ENCODE measurements at places on chromosomes 7 and 10.

- no peak for DNase-seq
Observed at GRCh38 chr7:158533386-158534133, 54.1 kb downstream of the PTPRN2 start.

GRCh38 chr10:104488439-104488832, 134.8 kb downstream of the CFAP58 start:
- no peak for DNase-seq

- no peak for DNase-seq
Observed at GRCh38 chr10:3805201-3805790, 20.3 kb upstream of the KLF6 start.

- DNase-seq: no peak
Observed at GRCh38 chr10:34931216-34931615, 116.1 kb upstream of the PARD3 start.

GRCh38 chr10:35353805-35354204, 17.5 kb downstream of the CCNY start:
- DNase-seq: no peak

DNA sequence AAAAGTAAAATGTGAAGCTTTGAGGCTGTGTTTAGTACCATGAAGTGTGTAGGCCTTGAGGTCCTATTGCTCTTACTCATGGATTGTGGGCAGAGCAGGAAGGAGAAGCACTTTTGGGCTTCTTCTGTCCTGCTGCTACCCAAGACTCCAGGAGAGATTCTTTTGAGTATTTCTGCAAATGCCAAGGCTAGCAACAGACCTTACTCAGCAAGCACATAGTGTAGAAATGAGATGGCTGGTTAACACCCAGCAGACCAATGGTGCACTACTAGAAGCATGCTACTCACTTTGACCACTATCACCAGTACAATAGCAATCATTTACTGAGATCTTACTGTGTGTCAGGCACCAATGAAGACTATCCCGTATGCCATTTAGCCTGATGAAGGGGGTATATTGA, 3.2 kb downstream of the PLPP4 start:
- no peak for DNase-seq

DNA sequence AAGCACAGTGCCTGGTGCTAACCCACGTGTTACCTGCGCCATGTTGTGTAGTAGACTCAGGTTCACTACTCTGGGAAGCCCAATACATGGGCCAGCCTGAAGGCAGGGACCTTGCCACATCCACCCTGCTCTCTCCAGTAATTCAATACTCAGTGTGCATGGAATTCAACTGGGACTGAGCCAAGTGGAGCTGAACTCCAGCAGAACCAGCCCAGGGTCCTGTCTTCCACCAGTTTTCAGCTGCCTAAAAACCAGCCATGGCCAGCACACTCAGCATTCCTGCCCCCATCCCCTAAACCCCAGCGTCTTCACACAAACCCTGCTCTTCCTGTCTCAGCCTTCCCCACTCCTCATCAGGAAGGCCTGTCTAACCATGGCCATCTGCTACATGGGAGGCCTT, 15.4 kb downstream of the FGF8 start:
- no peak for DNase-seq

DNA sequence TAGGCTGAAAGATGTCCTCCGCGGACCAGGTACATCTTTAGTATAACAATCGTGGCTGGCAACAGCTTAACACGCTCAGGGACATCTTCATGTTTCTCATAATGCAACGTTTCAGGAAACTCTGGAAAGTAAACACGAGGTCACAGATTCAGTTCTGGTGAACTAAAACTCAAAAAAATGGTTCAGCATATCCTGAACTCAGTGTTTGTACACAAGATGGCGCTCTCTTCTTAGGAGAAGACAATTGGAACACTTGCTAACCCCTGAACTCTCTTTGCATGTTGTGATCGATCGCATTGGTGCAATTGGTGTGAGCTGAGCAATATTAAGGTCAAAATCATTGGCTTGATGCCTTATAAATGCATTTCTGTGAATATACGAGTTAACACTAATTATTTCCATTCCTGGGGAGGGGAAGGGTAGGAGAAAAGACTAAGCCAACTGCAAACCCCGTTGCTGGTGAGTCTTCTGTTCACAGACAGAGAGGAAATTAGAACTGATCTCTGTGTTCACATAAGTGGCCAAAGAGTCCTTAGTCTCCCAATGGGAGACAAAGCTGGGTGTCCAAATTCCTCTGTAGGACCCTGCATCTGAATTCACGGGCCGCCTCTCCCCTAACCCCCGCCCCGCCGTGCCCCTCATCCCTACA, 52.6 kb upstream of the FAM180A start:
- DNase-seq: no peak

- DNase-seq: peak; percentile 73
Observed at GRCh38 chr10:98045785-98046389, 15.5 kb upstream of the CRTAC1 start.

DNA sequence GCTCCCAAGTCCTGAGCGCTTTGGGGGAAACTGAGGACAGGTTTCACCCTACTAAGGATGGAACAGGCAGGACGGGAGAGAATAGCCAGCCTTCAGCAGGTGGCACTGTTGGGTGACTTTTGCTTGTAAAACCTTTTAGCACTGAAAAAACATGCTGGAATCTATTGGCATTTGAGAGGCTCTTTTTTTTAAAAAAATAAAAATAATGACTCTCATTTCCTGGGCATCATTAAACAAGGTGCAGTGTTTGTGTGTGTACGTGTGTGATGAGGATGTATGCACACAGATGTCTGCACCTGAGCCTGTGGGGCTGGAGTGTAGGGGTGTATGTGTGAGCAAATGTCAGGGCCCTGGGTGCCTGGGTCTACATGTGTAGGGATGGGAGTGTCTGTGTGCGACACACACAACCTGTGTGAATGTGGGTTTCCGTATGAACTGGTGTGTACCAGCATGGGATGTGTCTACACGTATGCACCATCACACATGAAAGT, 177.9 kb downstream of the RPS24 start:
- DNase-seq: peak; percentile 34

DNA sequence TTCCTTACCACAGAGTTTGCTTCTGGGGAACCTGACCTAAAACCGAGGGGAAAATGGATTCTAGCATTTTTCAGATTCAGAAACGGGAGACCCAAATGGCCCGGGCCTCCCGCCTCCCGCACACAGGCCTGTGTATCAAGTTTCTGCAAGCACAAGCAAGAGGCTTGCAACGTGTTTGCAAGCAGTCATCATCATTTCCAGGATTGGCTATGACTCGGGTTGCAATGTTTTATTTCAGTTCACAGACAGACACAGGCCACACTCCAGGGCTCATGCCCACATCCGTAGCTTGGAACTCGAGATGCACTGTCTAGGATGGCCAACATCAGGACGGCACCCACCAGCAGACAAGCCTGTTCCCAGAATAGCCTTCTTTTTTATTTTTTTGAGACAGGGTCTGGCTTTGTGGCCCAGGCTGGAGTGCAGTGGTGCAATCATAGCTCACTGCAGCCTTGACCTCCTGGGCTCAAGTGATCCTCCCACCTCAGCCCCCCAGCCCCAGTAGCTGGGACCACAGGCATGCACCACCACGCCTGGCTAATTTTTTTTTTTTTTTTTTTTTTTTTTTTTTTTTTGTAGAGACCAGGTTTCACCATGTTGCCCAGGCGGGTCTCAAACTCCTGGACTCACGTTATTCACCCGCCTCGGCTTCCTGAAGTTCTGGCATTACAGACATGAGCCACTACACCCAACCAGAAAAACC, 68.1 kb upstream of the FOXK1 start:
- no peak for DNase-seq

DNA sequence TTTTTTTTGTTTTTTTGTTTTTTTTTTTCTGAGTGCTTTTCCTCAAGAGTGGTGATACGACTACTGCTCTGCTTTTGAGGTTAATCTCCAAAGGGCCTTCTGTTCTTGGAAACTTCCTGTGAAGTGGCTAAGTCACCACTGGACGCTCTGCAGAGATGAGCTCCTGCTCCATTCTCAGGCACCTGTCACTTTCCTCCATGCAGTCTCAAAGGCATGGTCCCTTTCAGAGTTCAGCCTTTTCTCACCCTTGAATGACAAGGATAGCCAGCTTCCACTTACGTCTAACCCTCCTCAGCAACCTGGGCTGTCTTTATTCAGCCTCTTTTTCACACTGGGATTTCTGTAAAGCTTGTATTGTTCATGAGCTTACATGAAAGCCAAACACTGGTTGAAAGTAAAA, 65.8 kb downstream of the BMPER start:
- no peak for DNase-seq

- no peak for DNase-seq
Observed at GRCh38 chr7:112252691-112253090, 46.2 kb downstream of the ZNF277 start.

GRCh38 chr7:101990811-101991418, 173.5 kb downstream of the CUX1 start:
- no peak for DNase-seq

DNA sequence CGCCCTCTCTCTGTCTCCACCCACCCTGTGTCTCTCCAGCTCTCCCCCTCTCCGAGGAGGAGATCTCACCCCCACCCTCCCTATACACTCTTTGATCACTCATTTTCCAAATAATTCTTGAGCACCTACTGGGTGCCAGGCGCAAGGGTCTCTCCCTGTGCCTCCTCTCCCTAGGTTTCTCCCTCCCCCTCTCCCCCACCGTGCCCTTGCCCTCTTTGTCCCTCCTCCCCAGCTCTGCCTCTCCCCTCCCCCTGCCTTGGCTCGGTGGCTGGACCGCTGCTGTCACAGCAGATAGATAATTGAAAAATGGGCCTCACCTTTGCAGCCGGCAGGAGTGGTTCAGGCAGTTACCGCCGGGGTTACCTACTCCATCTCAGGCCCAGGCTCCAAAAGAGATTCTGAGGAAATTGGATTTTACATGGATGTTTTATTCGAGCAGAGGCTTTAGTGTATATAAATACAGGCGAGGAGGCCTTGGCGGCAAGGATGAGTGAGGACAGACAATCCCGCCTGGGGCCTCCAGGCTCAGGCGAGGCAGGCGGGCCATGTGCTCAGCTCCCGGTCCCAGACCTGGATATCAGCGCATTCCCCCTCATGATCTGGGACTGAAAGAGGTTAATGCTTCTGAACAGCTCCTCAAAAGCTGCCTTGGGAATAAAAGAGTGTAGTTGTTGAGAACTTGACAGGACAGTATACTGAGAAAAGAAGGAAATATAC, 60.8 kb upstream of the BTRC start:
- DNase-seq: peak; percentile 55

GRCh38 chr10:114103284-114103683, 59.6 kb downstream of the ADRB1 start:
- DNase-seq: no peak

GRCh38 chr10:33950206-33950605, 615.7 kb upstream of the NRP1 start:
- DNase-seq: peak; percentile 14

DNA sequence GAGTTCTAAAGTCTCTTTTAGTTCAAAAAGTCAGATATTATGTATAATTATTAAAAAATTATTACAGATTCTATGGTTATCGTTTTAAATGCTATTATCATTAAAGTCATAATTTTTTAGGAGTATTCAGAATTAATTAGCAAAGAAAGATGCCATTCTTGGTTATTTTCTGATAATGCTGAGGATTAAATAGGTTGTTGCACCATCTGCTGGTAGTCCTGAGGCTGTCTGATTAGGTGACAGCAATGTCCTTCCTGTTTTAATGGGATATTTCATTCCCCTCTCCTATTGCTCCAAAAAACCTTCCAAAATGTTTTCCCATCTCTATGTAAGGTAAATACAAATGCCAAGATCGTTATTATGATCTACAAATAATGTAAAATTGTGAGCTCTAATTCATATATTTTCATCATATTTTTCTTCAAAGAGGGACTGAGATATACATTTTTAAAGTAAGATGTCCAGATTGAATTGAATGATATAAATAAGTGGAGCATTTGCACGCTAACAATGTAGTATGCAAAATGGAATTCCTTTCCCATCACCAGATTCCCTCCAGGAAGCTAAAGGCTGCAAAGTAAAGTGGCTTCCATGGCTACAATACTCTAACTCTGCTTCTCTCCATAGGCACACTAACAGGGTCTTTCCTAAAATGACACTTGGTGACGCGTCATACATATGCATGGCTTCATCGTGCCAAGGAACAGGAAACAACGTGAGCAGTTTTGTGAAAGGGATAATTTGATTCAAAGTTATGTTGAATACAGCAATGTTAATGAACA, 58.8 kb upstream of the AKR1E2 start:
- no peak for DNase-seq

GRCh38 chr7:149776289-149776688, 2.9 kb upstream of the ZNF467 start:
- no peak for DNase-seq

- no peak for DNase-seq
Observed at GRCh38 chr10:104434601-104435000, 81.0 kb downstream of the CFAP58 start.

DNA sequence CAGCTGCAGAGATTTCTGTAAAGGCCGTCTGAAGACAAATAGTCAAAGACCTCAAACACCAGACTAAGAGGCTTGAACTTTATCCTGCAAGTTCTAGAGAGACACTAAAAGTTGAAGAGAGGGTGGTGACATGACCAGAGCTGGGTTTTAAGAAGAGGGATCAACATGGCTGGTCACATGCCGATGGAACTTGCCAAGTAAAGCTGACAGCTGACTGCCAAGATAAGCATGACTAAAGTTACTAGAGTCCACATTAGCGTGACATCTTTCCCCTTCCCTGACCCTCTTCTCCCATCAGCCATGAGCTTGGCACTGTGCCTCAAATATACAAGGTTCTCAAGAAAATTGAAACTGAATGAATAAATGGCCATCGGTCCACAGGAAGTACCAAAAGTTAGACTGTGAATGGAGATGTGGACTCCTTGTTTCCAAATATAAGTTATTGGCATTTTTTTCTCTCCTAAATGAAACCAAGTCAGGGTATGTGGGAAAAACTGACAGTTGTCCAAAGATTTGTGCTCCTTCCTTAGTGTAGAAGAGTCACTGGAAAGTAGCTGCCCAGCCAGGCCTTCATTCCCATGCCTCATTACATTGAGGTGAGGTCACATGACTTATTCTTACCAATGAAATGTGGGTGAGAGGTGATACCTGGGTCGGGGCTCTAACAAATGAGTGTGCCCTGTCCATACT, 24.5 kb downstream of the XPNPEP1 start:
- DNase-seq: no peak

DNA sequence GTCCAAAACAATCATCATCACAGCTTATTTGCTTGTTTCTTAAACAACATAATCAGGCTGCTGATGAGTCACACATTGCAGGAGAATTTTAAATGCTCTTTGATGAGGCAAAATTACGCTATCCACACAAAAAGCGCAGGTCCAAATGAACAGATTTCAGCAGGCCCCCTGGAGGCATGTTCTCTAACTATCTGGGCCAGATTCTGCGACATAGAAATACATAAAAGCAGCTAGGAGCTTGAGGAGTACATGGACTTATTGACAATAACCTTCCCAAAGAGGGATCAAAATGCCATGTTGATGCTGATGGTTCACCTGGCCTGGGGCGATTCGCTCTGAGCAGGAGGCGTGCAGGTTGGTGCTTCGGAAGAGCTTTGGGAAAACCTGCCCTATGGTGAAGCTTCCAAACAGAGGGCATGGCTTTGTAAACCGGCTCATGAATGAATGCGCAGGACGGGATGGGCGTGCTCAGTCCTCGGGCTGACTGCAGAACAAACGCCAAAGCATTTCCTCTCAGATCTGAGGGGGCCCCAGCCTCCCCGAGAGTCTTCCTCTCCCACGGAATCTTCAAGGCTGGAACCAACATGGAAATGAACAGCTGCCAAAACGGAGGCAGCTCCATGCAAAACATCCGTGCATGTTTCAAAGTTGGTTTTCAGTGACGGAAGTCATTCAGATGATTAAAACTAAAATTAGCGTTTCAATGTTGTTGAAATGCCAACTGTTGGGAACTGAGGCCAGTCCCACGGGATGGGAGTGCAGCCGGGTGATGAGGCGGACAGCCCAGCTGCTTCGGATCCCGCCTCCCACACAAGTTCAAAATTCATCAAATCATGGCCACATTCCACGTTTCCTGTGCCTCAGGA, 179.6 kb downstream of the TCERG1L start:
- no peak for DNase-seq

All from WTC11 (cell line).